ENCODE measurements at places on chromosomes 7 and 10.

- no peak for DNase-seq
These were observed 125.9 kb downstream of the TRRAP start for GRCh38 chr7:99004216-99004615.

GRCh38 chr7:86904949-86905834 lies 154.3 kb downstream of the ELAPOR2 start:
- no peak for DNase-seq

DNA sequence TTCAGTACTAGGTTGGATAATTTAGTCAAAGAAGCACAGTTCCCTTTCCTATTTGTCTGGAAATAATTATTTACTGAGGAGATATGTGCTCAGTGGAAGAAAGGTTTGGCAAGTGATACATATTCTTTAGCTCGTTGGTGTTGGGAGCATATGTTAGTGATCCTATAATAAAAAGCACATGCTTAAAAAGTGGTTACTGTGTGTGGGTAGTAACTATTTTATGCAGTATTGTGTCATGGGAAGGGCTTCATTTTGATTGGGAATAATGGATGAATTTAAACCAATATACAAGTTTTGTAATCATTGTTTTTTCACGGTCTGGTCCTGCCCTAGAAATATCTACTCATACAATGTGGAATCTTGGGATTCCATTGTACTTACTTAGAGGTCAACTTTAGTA lies 188.7 kb upstream of the PPP1R3A start:
- no peak for DNase-seq

DNA sequence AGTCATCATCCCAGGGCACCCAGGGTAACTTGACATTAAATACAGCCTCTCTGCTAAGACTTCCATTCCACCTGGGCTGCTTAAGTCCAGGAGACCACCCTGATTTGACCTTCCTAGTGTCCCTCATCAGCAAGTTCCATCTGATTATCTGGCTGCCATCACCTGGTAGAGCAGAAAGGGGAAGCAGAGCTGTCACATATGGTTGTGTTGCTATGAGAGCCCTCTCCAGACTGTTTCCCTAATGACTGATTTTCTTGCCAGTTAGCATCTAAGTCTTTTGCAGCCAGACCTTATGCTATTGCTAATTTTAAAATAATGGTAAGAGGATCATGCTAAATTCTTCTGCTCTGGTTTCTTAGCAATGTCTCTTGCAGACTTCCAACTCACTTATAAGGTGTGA lies 38.7 kb downstream of the KCNH2 start:
- DNase-seq: no peak

DNA sequence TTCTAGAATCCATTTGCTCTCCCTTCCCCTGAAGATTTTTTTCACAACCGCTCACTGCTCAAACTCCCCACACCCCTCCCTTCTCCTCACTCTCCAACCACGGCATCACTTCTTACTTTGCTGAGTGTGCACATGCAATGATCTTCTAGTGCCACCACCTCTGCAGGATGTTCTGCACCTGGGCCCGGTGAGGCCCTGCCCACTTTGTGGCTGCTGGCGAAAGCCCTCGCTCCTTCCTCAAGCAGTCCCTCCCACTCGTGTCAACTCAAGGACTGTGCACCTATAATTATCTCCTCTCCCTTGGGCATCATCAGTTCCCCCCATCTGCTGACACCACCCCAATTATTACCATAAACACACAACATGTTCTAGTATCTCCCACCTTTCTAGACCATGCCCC lies 91.0 kb upstream of the LANCL2 start:
- no peak for DNase-seq

- no peak for DNase-seq
These were observed 74.4 kb upstream of the TCF7L2 start for GRCh38 chr10:112875476-112876267.

DNA sequence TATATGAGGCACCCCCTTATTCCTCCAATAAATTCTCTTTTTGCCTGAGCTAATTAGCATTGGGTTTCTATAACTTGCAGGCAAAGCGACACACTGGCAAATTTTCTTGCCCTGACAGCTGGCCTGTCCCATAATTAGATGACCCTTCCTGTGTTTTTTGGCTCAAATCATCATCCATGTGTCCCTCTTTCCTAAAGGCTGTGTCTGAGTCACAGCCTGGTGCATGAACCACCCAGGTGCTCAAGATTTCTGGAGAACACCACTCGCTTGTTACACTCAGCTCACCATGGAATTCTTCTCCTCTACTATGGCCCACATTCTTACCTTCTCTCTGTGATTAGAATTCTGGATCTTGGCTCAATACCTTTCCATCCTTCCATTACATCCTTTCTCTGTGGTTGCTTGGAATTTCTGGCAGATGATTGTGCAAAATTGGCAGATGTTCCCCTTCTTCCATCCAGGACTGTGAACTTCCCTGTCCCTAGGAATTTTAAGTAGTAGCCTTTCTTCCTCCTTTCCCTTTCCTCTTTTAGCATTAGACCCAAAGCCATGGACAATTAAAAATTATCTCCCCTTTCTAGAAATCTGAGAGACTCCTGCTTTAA lies 116.0 kb upstream of the ANKRD1 start:
- DNase-seq: no peak

DNA sequence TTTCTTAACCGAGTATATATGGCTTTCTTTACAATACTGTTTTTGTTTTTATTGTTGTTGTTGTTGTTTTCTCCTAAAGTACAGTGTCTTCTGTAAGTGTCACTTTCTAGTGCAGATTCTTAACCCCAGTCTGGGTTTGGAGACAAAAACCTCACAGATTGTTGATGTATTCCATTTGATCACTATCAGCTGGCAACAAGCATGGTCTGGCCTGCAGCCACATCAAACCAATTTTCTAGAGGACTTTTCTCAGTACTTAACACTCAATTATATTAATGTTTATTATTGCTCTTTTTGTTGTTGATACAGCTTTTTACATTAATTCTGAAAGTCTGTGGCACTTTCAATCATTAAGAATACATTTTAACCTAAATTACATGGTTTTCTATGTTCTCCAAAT lies 17.1 kb downstream of the LRRN3 start:
- DNase-seq: no peak

Data from H1 (cell line).